Activated CD8-positive, alpha-beta memory T cell treated with anti-CD3 and anti-CD28 coated beads, Interleukin-2, amount 50 U/mL, for 48 hours (primary cell): ENCODE measurements at places on chromosomes 3 and 15.

GRCh38 chr3:182233405-182233804 is 521.7 kb downstream of the SOX2 start:
- DNase-seq = no peak

DNA sequence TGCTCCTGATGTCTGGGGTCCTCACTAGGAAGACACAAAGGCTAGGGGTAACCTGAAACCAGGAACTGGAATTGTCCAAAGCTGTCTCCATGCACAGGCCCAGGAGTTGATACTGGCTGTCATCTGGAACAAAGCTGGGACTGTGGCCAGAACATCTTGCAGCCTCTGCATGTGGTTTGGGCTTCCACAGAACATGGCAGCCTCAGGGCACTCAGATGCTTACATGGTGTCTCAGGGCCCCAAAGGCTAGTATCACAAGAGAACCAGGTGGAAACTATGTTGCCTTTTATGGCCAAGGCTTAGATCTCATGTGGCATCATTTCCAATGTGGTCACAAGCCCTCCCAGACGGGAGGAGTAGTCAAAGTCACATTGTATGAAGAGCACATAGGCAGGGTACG is 335.2 kb upstream of the TRIM42 start:
- no peak for DNase-seq

DNA sequence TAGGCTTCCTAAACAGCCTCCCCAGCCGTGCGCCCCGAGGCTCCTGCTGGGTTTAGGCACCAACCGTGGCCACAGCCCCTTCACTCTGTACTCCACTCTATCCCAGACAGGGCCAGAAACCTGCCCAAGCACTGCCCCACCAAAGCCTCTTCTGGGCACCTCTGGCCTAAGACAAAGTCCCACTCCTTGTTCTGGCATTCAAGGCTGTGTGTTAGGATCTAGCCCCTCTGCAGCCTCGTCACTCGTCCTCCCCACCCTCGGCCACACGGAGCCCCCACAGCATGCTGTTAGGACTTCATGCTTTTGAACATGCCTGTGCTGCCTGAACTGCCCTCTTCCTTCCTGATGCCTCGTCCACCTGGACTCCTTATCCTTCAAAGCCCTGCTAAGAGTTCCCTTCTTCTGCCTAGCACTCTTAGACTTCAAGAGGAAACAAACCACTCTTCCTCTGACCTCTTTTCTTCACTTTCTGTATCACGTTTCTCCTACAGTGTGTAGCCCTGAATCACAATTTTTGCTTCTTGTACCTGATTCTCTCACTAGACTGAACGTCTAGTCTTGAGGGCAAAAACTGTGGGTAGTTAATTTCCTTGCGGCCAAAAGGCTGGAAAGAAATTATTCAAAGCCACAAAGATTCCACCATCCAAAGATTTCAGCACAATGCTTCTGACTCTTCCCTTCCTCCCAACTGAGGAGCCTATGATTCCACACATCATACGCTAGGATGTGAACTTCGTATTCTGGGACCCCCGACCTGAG is 28.6 kb downstream of the WNT7A start:
- DNase-seq = no peak

GRCh38 chr15:34216527-34217270 is 6.8 kb upstream of the KATNBL1 start:
- no peak for DNase-seq
